Activated CD8-positive, alpha-beta memory T cell treated with anti-CD3 and anti-CD28 coated beads for 36 hours (primary cell): ENCODE measurements at places on chromosomes 6 and 20. TPM values are rescaled to one million over a fixed set of nuclear protein-coding genes. Genes with fewer than 3 reads are reported as not detected.

Gene TGM2
- not detected for total RNA-seq

Gene HINT3
- 10.3 TPM for total RNA-seq

Gene GABRR1
- not detected for total RNA-seq

Gene LGSN
- not detected for total RNA-seq

Gene KATNA1
- 20.6 TPM for total RNA-seq

Gene ANGPT4
- not detected for total RNA-seq

Gene RBPJL
- not detected for total RNA-seq

Gene DSP
- 0.02 TPM for total RNA-seq

Gene OLIG3
- total RNA-seq = not detected

Gene WFDC2
- total RNA-seq = not detected

Gene HSD17B8
- total RNA-seq = 25.4 TPM

Gene BPIFB1
- total RNA-seq = not detected

Gene RTF2
- 78.2 TPM for total RNA-seq

Gene KCNK5
- 32.0 TPM for total RNA-seq

Gene PRKN
- total RNA-seq = not detected
